ENCODE measurements at places on chromosomes 1 and 21.

GRCh38 chr1:168608796-168609715, 32.7 kb downstream of the XCL1 start:
- no peak for DNase-seq

DNA sequence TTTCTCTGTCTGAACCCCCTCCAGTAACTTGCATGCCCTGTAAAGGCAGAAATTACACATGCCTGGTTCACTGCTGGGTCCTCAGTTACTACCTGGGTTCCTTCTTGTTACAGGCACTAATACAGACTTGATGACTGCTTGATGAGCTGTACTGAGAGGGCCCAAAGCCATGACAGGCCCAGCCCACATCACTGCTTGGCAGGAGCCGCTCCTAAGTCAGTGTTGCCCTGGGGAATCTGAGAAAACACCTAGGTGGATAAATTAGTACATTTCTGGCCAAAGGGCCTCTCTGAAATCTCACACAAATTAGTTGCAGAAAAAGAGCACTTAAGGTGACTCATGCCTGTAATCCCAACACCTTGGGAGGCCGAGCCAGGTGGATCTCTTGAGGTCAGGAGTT, 37.8 kb upstream of the IRF2BP2 start:
- DNase-seq: no peak

DNA sequence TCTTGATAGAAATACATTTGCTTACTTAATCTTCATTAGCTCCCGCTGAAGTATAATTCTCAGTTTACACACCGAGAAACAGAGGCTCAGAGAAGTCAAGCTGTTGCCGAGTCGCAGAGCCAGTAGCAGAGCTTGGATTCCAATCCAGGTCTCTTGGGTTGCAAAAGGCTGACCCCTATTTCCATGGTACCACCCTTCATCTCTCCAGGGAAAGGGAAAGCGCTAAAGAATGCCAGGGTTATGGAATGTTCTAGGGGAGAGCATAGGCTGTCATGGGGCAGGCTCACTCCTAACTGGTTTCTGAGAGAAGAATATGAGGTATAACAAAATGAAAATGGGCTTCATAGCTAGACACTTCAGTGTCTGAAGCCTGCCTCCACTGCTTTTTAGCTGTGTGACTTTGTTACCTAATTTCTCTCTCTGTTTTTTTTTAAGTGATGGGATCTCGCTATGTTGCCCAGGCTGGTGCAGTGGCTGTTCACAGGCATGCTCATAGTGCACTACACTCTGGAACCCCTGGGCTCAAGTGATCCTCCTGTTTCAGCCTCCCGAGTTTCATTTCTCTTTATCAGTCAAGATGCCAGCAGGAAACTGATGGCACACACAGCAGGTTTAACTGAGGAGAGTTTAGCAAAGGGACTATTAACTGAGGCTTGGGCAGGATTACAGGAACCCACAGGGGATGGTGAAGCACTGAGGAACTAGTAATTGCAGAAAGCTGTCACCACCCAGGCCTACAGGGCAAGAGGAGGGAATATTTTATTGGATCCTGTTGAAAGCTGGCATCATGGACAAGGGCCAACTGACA, 25.5 kb upstream of the ATF3 start:
- no peak for DNase-seq

- no peak for DNase-seq
These were observed 40.6 kb downstream of the PTP4A2 start for GRCh38 chr1:31897526-31898100.

- DNase-seq: no peak
These were observed 23.5 kb downstream of the COP1 start for GRCh38 chr1:176183618-176184017.

DNA sequence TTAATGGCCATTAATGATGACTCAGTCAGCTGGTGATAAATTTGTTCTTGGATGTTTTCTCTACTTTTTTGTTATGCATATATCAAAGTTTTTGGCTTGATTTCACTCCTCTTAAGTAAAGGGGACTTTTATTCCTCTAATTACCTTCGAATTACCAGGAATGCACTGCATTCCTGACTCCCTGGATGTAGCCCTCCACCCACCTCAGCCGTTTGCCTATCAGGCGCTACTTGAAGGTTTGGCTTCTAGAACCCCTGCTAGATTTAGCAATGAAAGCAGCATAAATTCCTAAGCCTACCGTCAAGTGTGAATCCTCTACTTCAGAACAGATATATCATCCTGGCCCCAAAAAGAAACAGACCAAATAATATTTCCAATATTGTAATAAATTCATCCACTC, 387.8 kb upstream of the ADGRL2 start:
- DNase-seq: no peak

- DNase-seq: no peak
These were observed 159.9 kb upstream of the NR5A2 start for GRCh38 chr1:199867601-199868000.

DNA sequence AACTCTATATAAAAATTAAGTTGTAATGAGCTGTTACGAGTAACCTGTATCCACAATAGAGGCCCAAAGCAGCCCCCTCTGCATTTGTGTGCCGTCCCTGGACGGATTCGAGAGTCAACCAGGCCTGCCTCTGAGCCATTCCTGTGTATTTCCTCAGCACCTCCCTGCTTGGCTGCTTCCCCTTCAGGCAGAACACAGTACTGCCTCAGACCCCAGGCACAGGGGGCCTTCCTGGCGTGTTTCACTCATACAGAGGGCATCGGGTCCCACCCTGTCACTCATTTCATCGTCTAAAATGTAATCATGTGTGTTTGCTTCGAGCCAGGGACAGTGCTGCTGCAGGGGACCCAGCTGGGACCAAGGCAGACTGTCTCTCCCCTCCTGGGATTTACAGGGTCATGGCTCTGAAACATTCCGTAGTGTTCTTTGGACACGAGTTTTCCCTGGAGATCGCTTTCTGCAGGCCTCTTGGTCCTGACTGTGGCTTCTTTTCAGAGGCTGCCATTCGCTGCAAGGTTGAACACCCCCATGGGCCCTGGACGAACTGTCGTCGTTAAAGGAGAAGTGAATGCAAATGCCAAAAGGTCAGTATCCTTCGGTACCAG, 19.4 kb downstream of the LGALS8 start:
- no peak for DNase-seq

- DNase-seq: no peak
These were observed 3.5 kb upstream of the BCAN start for GRCh38 chr1:156638189-156638985.

GRCh38 chr1:156298852-156299357, at the start of gene VHLL:
Gene VHLL (minus strand): TSS chr1:156299307. CDS start chr1:156299189, 118 bp downstream.
- no peak for DNase-seq

GRCh38 chr21:33650929-33651509, 8.7 kb downstream of the ITSN1 start:
- DNase-seq: no peak

Data from GM18507 (cell line).